ENCODE measurements at places on chromosomes 5 and 9. TPM values are rescaled to one million over a fixed set of nuclear protein-coding genes. Genes with fewer than 3 reads are reported as not detected.

The SPINK7 gene
- not detected for total RNA-seq

The MBLAC2 gene
- total RNA-seq: 7.8 TPM

The SGCD gene
- 0.17 TPM for total RNA-seq

The BASP1 gene
- 27.0 TPM for total RNA-seq

The DBH gene
- total RNA-seq: not detected

The MRPL36 gene
- total RNA-seq: 82.2 TPM

The PCDHGC3 gene
- 76.3 TPM for total RNA-seq

The AGTPBP1 gene
- 18.3 TPM for total RNA-seq

The BTNL8 gene
- not detected for total RNA-seq

The OSTF1 gene
- 31.8 TPM for total RNA-seq

The TENT4A gene
- 32.6 TPM for total RNA-seq

The CD74 gene
- 6.8 TPM for total RNA-seq

The LRRC26 gene
- total RNA-seq: 0.17 TPM

The MYORG gene
- total RNA-seq: 9.9 TPM

The CSF2 gene
- 12.8 TPM for total RNA-seq

The COL27A1 gene
- 36.0 TPM for total RNA-seq

The TSSK1B gene
- total RNA-seq: 1.4 TPM

The LECT2 gene
- not detected for total RNA-seq

The ANKRD20A1 gene
- 0.82 TPM for total RNA-seq

The SLIT3 gene
- total RNA-seq: 14.7 TPM

The LCN15 gene
- not detected for total RNA-seq

The ANKRD55 gene
- not detected for total RNA-seq

The SPATA31A3 gene
- total RNA-seq: not detected

The SURF1 gene
- 30.3 TPM for total RNA-seq

The RGS7BP gene
- total RNA-seq: not detected

Data from mammary epithelial cell (primary cell).